AG08395 (cell line): ENCODE measurements at places on chromosomes 11 and 22.
A peak's percentile ranks its signal among the peaks of the same experiment; 100 is the strongest.

GRCh38 chr11:131064373-131064991 lies 148.2 kb upstream of the SNX19 start:
- peak; percentile 85 for DNase-seq

- DNase-seq: no peak
Measured at GRCh38 chr22:48826546-48826945, 1001.1 kb downstream of the BRD1 start.

- DNase-seq: no peak
Measured at GRCh38 chr11:121100943-121101342, at the start of gene TECTA. Gene TECTA (plus strand): TSS chr11:121101243. CDS start chr11:121102666, 1,423 bp downstream.

DNA sequence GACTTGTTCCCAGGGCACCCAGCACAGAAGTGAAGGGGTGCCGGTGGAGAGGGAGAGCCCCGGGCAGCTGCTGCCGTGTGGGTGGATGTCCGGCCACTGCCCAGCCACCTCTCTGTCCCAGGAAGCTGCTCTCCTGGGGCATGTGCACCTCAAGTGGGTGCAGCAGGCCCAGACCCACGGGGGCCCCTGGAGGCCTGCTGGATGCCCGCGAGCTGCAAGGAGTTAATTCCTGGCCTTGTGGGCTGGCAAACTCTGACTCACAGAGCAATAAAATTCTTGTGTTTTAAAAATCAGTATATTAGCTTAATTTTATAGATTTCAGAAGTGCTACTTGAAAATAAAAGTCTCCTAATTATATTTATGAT lies 37.4 kb upstream of the KCNQ1OT1 start:
- peak; percentile 26 for DNase-seq

DNA sequence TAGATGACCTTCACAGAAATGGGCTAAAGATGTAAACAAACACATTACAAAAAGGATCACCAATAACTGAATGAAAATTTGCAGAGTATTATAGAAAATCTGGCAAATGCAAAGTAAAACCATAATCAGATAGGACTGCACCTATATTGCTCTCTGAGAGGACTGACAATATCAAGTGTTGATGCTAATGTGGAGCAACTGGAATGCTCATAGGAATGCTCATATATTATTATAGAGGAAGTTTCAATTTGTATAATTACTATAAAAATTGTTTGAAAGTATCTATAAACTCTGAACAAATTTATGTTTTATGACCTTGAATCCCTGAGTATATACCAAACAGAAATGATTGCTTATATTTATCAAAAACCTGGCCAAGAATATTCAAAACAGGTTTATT lies 18.4 kb upstream of the TEAD1 start:
- no peak for DNase-seq

GRCh38 chr22:42716221-42716620 lies 4.4 kb downstream of the A4GALT start:
- no peak for DNase-seq

DNA sequence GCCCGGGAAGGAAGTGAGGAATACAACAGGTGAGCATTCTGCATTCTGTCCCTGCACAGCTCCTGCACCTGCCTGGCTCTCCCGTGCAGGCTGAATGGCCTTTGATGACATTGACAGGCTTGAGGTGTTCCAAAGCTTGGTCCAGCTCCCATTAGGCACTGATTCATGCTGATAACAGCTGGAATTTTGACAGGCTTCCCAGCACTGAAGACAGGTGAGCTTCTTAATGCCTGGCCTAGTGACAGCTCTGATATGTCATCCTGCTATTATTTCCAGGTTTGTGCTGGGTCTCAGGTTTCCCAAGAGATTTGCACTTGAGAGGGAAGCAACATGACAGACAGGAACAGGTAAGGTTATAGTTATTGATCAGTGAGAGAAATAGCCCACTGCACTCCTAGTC lies 58.0 kb upstream of the MTNR1B start:
- no peak for DNase-seq
